DMS53 (cell line): ENCODE measurements at places on chromosomes 1 and 21.

- DNase-seq, result no peak
These were observed 3.5 kb downstream of the ROR1 start for GRCh38 chr1:63777286-63777685.

DNA sequence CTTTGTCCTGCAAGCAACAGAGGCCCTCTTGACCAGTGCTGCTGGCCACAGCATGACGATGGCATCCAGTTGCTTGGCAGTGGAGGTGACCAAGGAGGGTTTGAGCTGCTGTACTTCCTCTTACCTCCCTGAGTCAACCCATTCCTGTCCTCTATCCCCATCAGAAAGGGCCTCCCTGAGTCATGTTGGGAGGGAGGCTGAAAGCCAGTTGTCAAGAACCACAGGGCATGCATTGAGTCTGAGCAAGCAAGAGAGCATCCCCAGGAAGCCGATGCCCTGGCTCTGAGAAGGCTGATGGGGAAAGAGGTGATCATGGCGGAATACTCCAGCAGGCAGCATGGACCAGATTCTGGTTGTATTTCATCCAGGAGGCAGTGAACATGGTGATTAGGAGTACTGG is 69.6 kb downstream of the LACTBL1 start:
- no peak for DNase-seq

DNA sequence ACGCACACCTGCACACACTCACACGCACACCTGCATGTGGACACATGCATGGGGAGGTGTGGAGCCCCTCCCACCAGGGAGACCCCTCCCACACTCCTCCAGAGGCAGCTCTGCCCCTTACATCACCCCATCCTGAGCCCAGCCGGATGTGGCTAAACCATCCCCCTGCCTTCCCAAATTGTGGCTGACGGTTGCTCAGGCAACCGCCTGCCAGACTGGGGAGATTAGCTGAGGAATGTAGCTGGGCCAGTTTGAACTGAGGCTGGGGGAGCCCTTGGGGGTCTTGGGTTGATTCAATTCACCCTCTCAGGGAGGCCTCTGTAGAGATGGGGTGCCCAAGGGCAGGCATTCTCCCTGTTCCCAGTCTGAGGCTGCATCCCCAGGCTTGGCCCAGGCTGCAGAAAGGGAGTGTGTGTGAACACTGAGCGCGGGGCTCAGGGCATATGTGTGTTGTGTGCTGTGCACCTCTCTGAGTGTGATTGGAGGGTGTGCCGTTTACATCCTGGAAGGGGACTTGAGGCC is 12.9 kb downstream of the PTPRU start:
- DNase-seq, result no peak

- no peak for DNase-seq
These were observed 34.1 kb upstream of the COL11A1 start for GRCh38 chr1:103142461-103142860.

DNA sequence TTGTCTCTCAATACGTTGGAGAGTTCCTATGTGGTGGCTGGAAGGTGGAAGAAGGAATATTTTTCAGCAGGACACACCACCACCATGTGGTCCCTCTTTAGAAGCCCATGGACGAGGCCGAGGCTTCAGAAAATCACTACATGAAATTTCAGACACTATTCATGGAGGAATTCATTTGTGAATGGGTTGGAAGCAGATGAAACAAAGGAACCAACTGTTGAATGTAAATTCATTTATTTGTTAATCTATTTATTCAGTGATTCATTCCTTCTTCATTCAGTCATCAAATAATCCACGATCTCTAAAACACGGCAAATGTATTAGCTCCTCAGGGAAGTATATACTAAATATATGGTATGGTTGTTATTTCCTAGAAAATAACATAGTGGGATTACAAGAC is 12.2 kb downstream of the SLC35F3 start:
- no peak for DNase-seq

- peak; percentile 61 for DNase-seq
These were observed 1.3 kb upstream of the AKT3 start for GRCh38 chr1:243851257-243851756.

DNA sequence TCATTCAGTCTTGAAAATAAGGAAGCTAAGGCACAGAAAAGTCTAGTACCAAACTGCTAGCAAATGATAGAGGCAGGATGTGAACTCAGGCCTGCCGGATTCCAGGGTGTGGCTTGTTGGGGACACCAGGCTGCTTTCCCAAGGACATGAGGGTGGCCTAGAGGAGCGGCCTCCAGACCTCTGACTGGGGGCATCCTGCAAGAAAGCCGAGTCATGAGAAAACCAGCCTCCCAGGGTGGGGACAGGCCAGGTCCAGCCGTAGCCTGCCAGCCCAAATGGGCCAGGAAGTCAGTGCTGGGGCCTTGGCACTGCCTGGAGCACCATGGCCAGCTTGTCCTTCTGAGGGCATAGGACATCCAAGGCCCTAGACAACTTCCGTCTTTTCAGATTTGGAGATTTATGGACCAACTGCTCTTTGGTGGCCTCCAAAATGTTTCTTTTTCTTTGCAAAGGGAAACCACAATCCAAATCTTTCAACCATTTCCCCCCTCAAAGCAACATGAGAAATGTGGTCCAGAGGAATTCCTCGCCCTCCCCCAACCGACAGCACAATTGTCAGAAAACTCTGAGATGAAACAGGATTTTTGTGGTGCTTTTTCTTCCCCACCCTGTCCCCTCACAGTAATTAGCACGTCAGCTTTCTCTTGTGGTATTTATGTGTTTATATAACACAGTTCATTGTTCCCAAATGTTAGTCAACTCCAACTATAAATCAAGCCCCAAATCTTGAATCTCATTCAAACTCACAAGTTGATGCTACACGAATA is 212.3 kb downstream of the KAZN start:
- no peak for DNase-seq

DNA sequence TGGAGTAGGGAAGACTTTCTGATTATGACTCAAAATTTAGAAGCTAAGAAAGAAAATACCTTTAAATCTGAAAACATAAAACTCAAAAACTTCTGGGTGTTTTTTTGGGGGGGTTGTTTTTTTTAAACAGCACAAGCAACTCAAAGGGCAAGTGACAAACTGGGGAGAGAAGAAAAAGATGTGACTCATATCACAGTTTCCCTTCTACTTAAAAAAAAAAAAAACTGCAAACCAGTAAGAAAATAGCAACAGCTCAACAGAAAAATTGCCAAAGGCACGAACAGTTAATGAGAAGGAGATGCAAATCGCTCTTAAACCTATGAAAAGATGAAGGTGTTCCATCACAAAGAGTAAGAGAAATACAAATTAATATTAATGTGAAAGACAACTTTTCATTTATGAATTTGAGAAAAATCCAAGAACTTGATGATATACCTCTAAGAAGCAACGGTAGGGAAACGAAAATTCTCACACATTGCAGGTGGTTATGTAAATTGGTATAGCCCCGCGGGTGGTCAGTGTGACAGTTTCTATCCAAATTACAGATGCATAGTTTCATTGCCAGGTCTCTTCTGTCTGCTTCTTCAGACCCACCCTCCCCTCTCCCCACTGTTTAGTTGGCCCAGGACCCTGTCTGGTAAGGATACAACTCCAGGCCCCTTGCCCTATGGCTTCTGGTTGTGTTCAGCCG is 9.0 kb downstream of the IFNAR2 start:
- no peak for DNase-seq

- DNase-seq, result no peak
These were observed 81.7 kb upstream of the ADAM30 start for GRCh38 chr1:119978018-119978505.

GRCh38 chr21:37214952-37215351 is 52.2 kb downstream of the VPS26C start:
- no peak for DNase-seq

- no peak for DNase-seq
These were observed 133.5 kb downstream of the CLIC6 start for GRCh38 chr21:34802180-34802899.

DNA sequence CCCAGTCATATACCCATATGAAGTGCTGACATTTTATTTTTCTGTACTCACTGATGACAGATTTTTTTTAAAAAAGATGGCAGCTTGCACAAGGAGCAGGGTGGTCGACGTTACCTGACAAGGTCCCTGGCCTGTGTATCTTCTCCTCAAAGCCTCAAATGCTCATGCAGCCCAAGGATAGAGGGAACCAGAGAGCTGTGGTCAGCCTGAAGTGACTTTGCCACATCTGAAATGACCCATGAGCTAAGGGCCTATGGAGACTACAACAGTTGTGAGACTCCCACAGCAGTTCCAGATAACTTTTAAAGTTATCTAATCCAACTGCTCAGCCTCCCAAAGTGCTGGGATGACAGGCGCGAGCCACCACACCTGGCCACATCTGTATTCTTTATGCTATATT is 131.1 kb downstream of the GLUL start:
- DNase-seq, result no peak
